ENCODE measurements at places on chromosomes 7 and 10.

DNA sequence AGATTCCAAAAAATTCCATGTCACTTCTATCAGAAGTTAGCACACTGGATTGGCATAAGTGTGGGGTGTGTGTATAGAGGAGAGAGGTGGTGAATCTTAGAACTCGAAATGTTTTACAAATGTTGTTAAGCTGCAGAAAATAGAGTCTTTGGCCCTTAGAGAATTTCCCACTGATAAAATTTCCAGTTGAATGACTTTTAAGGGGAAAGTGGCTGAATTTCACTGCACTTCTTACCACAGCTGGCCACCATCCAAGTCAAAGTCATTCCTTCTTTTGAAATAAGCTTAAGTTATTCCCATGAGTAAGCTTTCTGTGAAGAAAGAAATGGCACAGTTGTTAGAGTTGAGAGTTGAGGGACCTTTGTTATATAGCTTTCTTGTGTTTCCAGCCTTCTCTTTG, 13.9 kb downstream of the VCL start:
- no peak for DNase-seq

DNA sequence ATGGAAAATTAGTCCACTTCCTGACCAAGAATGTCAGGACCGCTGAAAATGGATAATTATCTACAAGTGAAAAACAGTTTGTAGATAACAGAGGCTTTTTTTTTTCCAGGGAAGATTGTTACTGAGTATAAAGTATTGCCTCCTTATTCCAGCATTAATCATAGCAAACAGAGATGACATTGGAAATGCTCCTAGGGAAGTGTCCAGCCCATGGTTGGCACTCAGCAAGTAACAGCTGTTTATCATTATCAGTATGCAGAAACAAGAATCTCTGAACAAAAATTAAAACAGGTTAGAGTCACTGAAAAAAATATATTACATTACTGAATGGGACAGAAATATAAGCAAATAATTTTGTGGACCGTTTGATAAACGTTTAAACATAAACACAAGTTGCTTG, 14.6 kb downstream of the FGL2 start:
- no peak for DNase-seq

- no peak for DNase-seq
These were observed 15.4 kb downstream of the NAMPT start for GRCh38 chr7:106269254-106269961.

DNA sequence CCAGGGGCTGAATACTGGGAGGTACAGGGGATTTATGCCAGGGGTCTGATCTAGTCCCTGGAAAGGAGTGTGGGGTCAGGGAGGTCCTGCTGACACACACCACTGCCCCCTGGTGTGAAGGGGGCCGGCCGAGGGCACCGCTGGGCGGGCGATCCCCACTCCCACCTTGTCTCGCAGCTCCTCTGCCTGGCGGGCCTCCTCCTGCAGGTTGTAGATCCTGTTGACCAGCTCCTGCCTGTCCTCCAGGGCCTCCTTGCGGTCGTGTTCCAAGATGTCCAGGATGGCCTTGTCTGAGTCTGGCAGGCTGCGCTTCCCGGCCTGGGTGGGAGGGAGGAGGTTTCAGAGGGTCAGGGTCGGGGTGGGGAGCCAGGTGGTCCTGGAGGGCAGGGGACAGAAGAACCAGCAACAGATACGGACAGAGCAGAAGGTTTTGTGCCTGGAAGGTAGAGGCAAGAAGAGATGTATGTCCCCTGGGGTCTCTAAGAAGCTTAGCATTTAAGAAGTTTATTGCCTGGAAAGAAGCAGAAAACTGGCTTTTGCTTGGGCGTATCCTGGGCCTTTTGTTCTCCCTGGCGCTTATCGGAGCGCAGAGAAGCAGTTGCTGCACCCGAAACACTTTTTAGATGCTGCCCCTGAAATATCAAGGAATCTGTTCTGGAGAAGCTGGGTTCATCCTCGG, 94.5 kb upstream of the GNA12 start:
- no peak for DNase-seq

DNA sequence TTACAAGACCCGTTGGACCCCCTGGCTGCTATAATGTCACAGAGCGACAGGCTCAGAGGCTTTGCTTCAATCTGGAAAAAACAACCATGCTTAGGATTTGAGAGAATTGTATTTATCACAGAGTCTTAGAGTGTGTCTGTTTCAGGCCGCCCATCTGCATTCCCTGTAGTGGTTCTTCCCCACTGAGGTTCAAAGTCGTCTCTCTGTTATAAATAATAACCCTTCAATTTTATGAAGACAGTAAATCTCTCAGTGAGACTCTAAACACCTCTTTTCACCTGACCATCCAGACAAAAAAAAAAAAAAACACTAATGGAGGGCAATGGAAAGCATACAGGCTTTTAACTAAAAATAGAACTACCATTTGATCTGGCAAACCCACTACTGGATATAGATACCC, 565.4 kb upstream of the AUTS2 start:
- no peak for DNase-seq

- DNase-seq = no peak
These were observed 399.5 kb upstream of the CELF2 start for GRCh38 chr10:10618139-10618538.

DNA sequence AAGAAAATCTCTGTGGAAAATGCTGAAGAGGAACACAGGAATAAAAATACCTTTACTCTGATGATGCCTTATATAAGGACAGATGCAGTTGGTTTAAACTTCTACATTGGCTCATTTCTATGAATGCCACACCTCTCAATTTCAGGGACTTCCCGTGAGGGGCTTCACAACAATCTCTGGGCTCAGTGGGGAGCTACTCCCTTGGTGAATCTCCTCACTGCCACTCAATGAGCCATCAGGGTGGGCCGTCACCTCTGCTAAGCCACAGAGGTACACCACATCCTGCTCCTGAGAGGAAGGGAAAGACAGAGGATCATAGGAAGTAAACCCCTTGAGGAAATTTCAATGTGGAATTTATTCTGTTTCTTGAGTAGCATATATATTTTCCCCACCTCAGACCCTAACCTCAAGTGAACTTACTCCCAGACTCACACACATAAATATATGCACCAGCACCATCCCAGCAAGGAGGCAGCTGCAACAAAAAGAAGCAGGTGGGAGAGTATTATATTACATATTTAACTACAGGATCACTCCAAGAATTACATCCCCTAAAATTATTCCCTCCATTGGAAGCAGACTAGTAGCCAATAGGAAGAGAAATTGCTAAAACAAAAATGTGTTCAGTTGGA, 63.3 kb upstream of the PRSS1 start:
- no peak for DNase-seq

- DNase-seq = no peak
These were observed 846.8 kb downstream of the IPMK start for GRCh38 chr10:57420881-57421280.

GRCh38 chr10:116771101-116771958, 29.0 kb upstream of the HSPA12A start:
- DNase-seq = peak; percentile 68

Measured in 8988T (cell line).